Right renal pelvis (tissue), 4 donors: ENCODE measurements at places on chromosomes 4 and X.

GRCh38 chr4:167943872-167944505 is 148.3 kb upstream of the ANXA10 start:
- DNase-seq, result no peak

DNA sequence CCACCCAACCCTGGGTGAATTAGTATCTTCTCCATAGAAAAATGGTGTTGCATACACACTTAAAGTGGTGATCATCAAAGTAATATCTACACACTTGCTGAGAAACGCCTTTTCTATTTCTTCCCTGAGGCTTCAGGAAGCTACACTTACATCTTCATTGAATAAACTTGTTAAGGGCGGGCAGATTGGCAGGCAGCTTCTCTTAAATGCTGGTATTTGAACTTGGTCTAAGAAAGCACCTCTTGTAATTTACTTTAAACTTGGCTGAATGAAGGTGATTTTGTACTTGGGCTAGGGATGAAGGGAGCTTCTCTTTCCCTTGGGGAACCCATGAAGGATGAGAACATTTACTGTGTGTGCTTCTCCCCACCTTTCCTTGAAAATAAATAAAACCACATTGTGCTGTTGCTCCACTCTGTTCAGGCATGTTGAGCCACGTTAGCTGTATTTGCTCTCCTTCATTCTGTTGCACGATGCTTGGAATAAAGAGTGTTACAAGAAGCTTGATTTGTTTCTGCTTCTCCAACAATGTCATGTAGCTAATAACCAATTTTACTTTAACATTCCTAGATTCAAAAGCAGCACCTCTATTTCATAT is 430.1 kb downstream of the ANKRD50 start:
- no peak for DNase-seq

DNA sequence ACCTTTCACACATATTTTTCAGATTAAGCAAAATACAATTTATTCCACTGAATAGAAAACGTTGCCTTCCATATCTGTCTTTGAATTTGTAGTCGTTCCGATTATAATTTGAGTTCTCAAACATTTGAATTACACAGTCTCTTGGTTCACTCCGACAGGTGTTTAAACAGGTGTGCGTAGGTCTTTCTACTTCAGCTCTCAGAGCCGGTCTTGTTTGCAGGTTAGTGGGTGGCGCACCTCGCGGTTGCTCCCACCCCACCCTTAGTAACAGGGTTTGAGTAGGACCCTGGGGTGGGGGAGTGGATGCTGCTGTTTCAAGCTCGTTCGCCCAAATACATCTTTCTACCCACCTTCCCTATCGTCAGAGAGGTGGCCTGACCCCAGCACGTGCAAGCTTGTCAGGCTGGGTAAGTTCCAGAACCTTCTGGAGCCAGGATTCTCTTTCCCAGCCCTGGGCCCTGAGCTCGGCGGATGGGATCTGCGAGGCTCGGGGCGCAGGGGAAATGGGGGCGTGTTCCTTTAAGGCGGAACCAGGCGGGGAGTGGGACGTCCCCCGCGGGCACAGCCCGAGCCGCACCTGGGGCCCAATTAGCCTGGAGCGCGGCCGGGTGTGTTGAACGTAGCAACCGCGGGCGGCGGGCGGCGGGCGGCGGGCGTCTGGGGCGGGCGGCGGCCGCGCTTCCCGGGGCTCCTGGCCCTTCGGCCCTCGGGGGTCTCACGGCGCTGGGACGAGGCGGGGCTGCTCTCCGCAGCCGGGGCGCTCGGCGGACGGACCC is at the start of gene FAM149A:
TSS of gene FAM149A (plus strand) at position 591 of the 776 bp plus-strand sequence.
- DNase-seq, result peak; percentile 8

DNA sequence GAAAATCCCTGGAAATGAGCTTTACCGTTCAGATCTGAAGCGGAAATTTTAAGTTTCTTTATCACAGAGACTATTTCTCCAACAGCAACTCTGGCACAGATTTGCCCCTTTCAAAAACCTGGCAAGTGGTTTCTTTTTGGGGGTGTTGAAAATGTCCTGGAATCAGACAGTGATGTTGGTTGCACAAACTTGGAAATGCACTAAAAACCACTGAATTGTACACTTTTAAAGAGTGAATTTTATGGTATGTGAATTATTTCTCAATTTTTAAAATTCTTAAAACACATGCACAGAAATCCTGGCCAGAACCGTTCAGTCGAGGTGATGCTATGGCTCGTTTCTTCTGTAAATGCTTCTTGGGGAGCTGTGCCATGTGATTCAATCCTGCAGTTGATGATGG is 121.2 kb upstream of the RBPJ start:
- no peak for DNase-seq

DNA sequence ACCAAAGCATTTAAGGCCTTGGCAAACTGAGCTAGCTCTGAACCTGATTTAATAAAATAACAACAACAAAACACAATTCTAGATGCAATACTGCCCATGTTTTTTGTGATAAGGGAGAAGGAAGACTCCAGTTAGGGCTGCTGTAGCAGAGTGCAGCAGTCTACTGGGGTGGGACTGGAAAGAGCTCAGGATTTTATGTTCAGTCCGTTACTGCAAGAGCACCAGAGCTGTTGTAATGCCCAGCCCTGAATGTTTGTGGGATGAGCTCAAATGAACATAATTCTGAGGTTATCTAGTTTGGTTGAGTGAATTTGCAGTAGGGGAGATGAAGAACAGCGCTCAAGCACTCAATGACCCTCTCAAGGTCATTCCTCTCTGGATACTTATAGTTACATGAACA is 743.8 kb downstream of the FAT4 start:
- DNase-seq, result no peak
